ENCODE measurements at places on chromosomes 5 and 9. TPM values are rescaled to one million over a fixed set of nuclear protein-coding genes. Genes with fewer than 3 reads are reported as not detected.

GRCh38 chr5:169521366-169521983, 62.1 kb upstream of the SPDL1 start:
- peaks cover 18% of the 10 kb centered on the region for H3K27me3 ChIP-seq
- H3K4me3 ChIP-seq = no peak overlapping the region
- H3K36me3 ChIP-seq = no peaks in the 10 kb centered on the region
- H3K27ac ChIP-seq = no peak overlapping the region
- H3K4me1 ChIP-seq = no peaks in the 10 kb centered on the region

- no peak overlapping the region for H3K4me3 ChIP-seq
- no peaks in the 10 kb centered on the region for H3K27me3 ChIP-seq
- peaks cover 49% of the 10 kb centered on the region for H3K36me3 ChIP-seq
- H3K4me1 ChIP-seq = peaks cover 32% of the 10 kb centered on the region
Observed at GRCh38 chr5:169946743-169947295, 33.5 kb downstream of the INSYN2B start.

DNA sequence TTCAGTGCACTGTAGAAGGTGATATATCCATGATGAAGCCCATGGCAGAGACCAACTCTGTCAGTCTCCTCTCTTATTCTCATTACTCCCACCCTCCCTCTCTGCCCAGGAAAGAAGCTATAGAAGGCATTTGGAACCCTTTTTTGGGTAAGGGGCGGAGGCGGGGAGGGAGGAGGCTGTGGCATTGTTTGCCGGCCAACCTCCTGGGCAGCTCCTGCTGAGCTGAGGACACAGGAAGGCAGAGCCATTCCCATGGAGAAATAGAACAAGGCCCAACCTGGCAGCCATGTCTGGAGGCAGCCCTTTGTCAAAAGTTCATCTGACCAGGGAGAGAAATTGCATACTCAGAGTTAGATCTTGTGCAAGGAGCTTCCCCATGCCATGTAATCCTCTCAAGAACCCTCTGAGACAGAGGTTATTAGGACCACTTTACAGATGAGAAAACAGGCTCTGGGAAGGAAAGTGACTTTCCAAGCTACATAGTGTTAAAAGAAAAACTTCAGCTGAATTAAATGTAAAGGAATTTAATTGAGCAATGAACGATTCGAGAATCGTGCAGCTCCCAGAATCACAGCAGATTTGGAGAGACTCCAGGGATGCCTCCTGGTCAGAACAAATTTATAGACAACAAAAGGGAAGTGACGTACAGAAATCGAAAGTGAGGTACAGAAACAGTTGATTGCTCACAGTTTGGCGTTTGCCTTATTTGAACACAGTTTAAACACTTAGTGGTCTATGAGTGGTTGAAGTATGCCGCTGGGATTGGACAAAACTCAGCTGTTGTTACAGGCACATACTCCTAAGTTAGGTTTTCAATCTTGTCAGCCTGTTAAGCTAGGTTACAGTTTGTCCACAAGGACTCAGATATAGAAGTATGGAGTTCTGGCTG, 158.6 kb downstream of the MELK start:
- no peak for DNase-seq
- no peaks in the 10 kb centered on the region for H3K4me1 ChIP-seq
- H3K4me3 ChIP-seq = no peak overlapping the region

GRCh38 chr9:123090198-123090896, 56.9 kb downstream of the GPR21 start:
- no peak for DNase-seq
- H3K4me3 ChIP-seq = no peak overlapping the region
- H3K27ac ChIP-seq = no peak overlapping the region
- no peaks in the 10 kb centered on the region for H3K36me3 ChIP-seq
- H3K4me1 ChIP-seq = peaks cover 30% of the 10 kb centered on the region

DNA sequence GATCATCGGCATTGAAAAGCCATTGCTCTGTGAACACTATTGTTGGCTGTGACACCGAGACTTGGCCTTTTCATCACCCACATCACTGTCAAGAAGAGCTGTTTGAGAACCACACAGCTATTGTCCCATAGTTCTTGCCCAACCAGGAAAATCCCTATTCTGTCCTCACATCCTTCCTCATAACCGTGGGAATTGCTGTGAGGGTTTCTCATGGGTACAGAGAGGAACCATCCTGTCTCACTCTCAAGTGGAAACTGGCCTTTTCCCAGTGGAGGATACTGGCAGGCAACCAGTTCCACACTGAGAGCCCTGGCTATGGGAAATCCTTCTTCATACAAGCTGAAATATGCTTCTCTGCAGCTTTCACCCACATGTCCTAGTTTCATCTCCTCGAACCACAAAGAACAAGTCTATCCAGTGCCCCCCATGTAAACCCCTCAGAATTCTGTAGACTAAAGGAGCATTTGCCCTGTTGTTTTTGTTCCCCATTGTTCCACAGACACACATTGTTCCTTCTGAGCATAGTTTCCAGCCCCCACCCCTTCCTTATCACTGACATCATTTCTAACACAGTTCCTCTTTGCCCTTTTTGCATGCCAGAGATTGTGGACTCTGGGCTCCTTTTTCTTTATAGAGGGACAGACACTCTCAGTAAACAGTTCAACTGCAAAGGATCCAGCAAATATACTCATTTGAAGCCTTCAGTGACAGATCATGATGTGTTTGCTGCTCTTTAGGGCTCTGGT, 57.8 kb upstream of the C5orf46 start:
- no peaks in the 10 kb centered on the region for H3K36me3 ChIP-seq
- H3K4me3 ChIP-seq = no peak overlapping the region
- H3K27ac ChIP-seq = no peak overlapping the region
- no peak for DNase-seq

DNA sequence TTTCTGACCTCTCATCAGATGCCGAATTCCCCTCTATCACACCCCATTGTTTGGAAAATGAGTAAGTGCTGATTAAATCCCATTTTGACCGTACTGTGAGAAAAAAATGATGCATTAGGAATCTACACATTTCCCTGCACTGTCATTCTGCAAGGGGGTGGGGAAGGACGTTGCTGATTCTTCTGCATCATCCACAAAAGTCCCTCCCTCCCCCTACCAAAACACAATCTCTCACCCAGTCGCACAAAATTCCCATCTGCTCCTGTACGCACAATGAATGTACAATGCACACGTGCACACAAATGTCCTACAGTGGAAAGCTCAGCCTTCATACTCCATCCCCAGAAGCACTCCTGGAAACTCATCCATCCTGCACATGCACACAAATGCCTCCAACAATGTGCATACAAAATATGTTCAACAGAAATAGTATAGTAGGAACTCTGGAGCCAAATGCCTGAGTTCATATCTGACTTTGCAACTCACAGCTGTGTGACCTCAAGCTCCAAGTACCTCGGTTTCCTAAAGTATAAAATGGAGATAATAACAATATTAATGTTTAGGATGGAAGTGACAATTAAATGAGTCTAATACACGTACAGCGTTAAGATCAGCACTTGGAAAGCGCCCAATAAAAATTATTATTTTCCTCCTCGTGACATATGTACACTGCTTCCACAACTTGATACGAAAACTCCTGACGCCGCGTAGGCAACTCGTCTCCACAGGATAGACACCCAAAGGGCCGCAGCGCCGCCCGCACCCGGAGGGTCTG, 809 bp downstream of the TNIP1 start:
- H3K36me3 ChIP-seq = peaks cover 26% of the 10 kb centered on the region
- DNase-seq = peak; percentile 11
- peaks cover 94% of the 10 kb centered on the region for H3K4me1 ChIP-seq
- peak overlapping the region; percentile 80 for H3K4me3 ChIP-seq
- no peaks in the 10 kb centered on the region for H3K27me3 ChIP-seq

DNA sequence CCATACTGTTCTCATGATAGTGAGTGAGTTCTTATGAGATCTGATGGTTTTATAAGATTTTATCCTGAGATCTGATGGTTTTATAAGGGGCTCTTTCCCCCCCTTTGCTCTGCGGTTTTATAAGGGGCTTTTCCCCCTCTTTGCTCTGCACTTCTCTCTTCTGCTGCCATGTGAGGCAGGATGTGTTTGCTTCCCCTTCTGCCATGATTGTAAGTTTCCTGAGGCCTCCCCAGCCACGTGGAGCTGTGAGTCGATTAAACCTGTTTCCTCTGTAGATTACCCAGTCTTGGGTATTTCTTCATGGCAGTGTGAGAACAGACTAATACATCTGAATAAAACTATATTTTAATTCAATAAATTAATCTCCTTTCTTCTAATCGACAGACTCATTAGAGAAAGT, 64.9 kb upstream of the ZSWIM6 start:
- H3K4me3 ChIP-seq = no peak overlapping the region
- H3K36me3 ChIP-seq = no peaks in the 10 kb centered on the region
- H3K4me1 ChIP-seq = no peaks in the 10 kb centered on the region
- DNase-seq = no peak
- no peaks in the 10 kb centered on the region for H3K27me3 ChIP-seq

- H3K27ac ChIP-seq = no peak overlapping the region
- H3K36me3 ChIP-seq = no peaks in the 10 kb centered on the region
- H3K27me3 ChIP-seq = no peaks in the 10 kb centered on the region
- DNase-seq = no peak
Observed at GRCh38 chr5:98464737-98465330, 308.6 kb upstream of the RGMB start.

GRCh38 chr5:96067251-96067650, 105.6 kb upstream of the ELL2 start:
- DNase-seq = no peak
- no peaks in the 10 kb centered on the region for H3K36me3 ChIP-seq
- no peaks in the 10 kb centered on the region for H3K27me3 ChIP-seq
- no peak overlapping the region for H3K4me3 ChIP-seq
- H3K27ac ChIP-seq = no peak overlapping the region
- H3K4me1 ChIP-seq = no peaks in the 10 kb centered on the region

DNA sequence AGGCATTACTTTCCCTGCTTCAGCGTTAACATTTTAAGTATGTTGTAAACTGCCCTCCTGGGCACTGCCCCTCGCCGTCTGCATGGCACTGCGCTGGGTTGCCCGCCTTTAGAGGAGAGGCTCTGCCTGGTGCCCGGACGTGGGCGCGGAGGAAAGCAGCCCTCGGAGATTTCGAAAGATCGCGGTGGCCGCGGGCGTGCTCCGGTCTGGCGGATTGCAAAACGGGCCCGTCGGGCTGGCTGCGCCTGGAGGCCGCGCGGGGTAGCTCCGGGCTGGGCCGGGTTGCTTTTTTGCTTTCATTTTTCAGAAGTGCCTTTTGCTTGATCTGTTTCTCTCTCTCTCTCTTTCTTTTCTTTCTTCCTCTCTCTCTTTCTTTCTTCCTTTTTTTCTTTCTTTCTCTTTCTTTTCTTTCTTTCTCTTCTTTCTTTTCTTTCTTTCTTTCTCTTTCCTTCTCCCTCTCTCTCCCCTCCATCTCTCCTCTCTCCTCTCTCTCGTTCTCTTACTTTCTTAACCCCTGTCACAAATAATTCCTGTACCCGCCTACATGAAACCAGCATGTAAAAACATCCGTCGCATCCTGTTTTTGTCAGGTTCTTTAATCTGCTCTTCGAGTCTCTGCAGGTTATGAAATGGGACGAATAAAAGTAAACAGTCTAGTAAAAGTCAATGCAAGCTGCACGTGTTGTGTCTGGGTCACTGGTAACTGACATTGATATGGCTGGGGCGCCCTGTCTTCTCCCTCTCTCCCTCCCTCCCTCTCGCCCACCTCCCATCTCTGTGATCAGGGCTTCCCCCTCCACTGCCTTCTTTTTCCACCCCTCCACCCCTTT, 1.7 kb downstream of the FST start:
- DNase-seq = peak; percentile 89
- no peaks in the 10 kb centered on the region for H3K36me3 ChIP-seq
- peaks cover 38% of the 10 kb centered on the region for H3K4me1 ChIP-seq
- no peaks in the 10 kb centered on the region for H3K27me3 ChIP-seq

GRCh38 chr5:3026099-3026498, 274.6 kb upstream of the IRX2 start:
- no peak overlapping the region for H3K27ac ChIP-seq
- H3K4me3 ChIP-seq = no peak overlapping the region
- H3K27me3 ChIP-seq = no peaks in the 10 kb centered on the region
- no peak for DNase-seq

DNA sequence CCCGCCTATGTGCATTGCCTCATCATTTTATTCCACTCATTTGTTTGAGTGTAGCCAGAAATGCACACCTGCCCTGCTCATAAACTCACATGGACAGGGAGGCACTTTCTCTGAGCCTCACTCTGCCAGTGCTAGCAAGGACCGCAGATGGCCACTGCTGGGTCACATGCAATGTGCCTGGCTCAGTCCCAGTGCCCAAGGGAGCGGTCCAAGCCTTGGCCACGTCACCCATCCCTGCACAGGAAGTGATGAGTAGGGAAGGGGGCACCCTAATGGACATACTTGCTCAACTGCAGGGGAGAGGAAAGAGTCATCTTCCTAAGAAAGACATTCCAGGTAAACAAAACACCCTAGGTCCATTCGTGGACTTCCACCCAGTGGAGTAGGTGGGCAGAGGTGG, 630.9 kb downstream of the IRX1 start:
- no peaks in the 10 kb centered on the region for H3K36me3 ChIP-seq
- H3K27me3 ChIP-seq = no peaks in the 10 kb centered on the region
- no peak overlapping the region for H3K27ac ChIP-seq
- no peaks in the 10 kb centered on the region for H3K4me1 ChIP-seq
- H3K4me3 ChIP-seq = no peak overlapping the region

GRCh38 chr9:127351182-127352166, 45.5 kb upstream of the SLC2A8 start:
- H3K4me1 ChIP-seq = no peaks in the 10 kb centered on the region
- no peak for DNase-seq
- peaks cover 8% of the 10 kb centered on the region for H3K36me3 ChIP-seq
- H3K4me3 ChIP-seq = no peak overlapping the region

DNA sequence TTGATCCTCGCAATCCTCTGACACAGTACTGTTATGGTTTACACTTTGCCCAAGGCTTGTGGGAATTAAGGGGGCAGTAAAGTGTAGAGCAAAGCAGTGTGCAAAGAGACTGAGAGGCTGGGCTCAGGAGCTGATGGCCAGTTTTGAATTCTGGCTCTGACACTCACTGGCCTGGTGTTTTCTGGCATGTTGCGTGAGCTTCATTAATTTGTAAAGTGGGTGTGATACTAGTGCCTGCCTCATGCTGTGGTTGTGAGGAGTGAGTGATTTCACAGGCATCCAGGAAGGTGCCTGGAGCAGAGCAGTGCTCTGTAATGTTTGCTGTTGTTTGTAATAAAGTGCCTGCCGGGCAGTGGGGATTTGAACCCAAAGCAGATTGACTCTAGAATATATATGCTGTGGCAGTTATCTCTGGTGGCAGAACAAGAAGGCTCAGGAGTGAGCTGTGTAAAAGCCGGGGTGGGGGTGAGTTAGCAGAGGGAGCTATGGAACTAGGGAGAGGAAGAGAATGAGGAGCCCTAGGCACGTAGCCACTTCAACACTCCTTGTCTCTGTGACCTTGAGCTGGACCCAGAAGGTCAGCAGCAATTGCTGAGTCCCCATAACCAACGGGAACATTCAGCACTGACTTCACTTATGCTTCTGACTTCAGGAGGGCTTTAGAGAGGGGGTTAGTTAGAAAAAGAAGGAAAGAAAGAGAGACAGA, 108.5 kb downstream of the DOCK2 start:
- no peak overlapping the region for H3K27ac ChIP-seq
- no peaks in the 10 kb centered on the region for H3K27me3 ChIP-seq
- DNase-seq = no peak
- no peaks in the 10 kb centered on the region for H3K36me3 ChIP-seq

- no peaks in the 10 kb centered on the region for H3K4me1 ChIP-seq
- no peak overlapping the region for H3K27ac ChIP-seq
- no peak for DNase-seq
- H3K36me3 ChIP-seq = no peaks in the 10 kb centered on the region
Observed at GRCh38 chr9:87119328-87119881, 172.1 kb upstream of the GAS1 start.

Gene LCP2
- total RNA-seq = 219 TPM

Gene LTC4S
- 13.4 TPM for total RNA-seq

Gene PARP8
- 137 TPM for total RNA-seq

Gene CCDC192
- total RNA-seq = not detected

Gene TAF1L
- 0.14 TPM for total RNA-seq

Gene CYLC2
- not detected for total RNA-seq

Gene PCDHB6
- 0.63 TPM for total RNA-seq

All from spleen (tissue), 13 donors.